Skeletal muscle cell (primary cell): ENCODE measurements at places on chromosomes 5 and 9.

DNA sequence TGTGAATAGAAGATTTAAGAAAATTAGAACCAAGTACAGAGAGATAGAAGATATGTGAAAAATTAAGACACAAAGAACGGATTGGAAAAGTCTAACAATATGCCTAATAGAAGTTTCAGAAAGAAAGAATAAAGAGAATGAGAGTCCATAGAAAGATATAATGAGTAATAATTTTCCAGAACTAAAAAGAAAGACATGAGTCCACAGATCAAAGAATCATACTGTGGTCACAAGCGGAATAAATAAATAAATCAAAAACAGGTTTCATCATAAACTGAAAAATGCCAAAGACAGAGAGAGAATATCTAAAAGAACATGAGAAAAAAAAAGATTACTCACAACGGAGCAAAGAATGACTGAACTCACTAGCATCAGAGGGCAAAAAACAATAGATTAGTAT, 32.9 kb downstream of the FEM1C start:
- no peak for DNase-seq

DNA sequence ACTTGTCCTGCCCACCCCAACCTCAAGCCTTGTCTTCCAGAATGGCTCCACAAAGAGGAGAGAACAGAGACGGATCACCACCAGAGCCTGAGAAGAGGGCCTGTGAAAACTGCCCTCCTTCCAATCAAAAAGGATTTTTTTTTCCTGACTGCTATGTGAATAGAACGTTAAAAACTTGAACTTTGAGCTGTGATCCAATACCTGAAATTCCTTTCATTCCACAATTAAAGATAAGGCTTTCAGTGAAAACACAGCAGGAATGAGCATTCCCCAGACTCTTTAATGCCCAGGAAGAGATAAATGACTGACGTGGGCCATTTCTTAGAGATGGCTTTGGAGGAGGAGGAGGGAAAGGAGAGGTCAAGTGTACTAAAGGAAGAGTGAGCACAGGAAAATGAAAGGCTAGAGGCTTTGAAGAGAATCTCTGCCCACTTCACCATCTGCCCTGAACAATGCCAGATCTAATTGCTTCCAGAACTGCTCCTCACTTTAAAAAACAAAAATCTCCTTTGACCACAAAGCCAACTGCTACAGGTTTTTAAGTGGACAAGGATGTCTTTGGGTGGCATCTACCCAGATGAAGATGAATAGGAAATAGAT, 177.9 kb upstream of the MAP3K1 start:
- no peak for DNase-seq

- DNase-seq: no peak
Measured at GRCh38 chr5:76660360-76660759, 37.2 kb upstream of the F2RL2 start.

- no peak for DNase-seq
Measured at GRCh38 chr5:137580030-137580429, 80.9 kb upstream of the SPOCK1 start.

DNA sequence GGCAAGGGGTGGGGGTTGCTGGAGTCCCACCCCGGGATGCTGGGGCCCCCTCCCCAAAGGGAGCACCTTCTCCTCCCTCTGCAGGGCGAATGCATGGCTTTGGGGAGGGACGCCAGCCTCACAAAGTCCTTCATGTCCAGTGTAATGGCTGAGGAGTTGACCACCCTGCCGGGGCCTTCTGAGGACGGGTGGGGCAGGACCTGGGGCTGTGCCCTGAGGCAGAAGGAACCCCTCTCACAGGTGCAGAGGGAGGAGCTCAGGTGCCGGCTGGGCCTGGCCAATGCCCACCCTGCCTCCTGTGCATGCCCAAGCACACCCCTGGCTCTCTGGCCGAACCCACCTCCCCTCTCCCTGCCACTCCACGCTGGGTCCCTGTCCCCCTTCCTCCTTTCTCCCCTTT, 64.3 kb upstream of the RNU6ATAC start:
- no peak for DNase-seq

GRCh38 chr9:6931913-6932312, 174.1 kb downstream of the KDM4C start:
- peak; percentile 69 for DNase-seq

GRCh38 chr5:82335806-82336205, 57.7 kb upstream of the RPS23 start:
- DNase-seq: no peak

DNA sequence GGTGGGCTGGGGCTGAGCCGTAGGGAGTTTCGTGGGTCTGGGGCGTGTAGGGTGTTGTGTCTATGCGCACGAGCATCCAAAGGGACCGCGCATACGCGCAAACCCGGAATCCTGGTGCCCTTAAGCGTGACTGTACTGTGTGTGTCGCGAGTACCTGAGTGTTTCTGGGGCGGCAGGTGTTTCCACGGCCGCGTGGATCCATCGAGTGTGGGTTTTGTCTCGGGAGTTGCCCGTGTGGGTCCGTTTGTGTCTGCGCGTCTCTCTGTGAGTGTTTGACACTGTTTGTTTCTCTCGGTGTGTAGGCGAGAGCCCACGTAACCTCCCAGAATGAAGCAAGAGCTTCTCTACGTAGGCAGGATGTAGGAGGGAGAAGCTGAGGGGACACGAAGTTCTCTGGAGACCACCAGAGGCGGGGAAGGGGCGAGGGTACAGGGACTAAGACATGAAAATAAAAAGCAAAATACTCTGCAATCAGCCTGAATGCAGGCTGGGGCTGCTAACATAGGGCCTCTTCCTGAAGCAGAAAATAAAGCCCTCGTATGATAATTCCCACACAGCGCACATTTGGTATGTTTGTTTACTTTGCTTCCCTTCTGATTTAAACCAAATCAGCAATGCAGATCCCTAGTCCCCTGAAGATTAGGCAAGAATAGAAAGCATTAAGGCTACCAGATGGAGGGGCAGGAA, 588 bp upstream of the BRINP1 start:
- DNase-seq: no peak

- DNase-seq: no peak
Measured at GRCh38 chr9:21443849-21444625, 3.8 kb downstream of the IFNA1 start.

- peak; percentile 89 for DNase-seq
Measured at GRCh38 chr5:148912714-148913398, 86.4 kb downstream of the ADRB2 start.

GRCh38 chr5:1330847-1331831, 13.8 kb downstream of the CLPTM1L start:
- DNase-seq: no peak

GRCh38 chr5:134119720-134120119, 5.2 kb downstream of the TCF7 start:
- no peak for DNase-seq

- no peak for DNase-seq
Measured at GRCh38 chr5:44225231-44226160, 163.7 kb downstream of the FGF10 start.

GRCh38 chr9:385818-386398, 171.2 kb downstream of the DOCK8 start:
- DNase-seq: no peak

DNA sequence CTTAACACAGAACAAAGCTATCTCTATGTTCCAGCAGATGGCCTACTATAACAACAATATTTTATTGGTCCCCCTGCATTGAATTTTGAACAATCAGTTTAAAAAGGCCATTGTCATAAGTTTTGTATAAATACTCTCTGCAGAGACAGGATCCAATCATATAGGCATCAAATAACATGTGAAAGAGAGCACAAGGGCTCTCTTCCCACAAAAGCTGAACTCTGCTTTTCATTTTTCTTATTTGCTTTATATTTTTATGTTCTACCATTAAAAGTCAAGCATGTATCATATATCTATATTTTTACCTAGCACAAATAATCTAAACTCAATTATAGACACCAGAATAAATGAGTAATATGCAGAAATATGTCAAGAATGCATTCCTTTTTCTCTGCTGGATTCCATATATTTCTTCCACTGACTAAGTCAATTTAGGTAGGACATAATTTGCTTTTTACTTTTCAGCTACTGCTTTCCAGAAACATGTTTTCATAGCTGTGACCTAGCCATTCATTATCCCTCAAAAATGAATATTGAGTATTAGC, 143.6 kb downstream of the CDH9 start:
- no peak for DNase-seq

- DNase-seq: peak; percentile 45
Measured at GRCh38 chr9:78614892-78615291, 318.0 kb downstream of the PSAT1 start.

GRCh38 chr5:172288465-172288864, 4.9 kb upstream of the UBTD2 start:
- DNase-seq: no peak

DNA sequence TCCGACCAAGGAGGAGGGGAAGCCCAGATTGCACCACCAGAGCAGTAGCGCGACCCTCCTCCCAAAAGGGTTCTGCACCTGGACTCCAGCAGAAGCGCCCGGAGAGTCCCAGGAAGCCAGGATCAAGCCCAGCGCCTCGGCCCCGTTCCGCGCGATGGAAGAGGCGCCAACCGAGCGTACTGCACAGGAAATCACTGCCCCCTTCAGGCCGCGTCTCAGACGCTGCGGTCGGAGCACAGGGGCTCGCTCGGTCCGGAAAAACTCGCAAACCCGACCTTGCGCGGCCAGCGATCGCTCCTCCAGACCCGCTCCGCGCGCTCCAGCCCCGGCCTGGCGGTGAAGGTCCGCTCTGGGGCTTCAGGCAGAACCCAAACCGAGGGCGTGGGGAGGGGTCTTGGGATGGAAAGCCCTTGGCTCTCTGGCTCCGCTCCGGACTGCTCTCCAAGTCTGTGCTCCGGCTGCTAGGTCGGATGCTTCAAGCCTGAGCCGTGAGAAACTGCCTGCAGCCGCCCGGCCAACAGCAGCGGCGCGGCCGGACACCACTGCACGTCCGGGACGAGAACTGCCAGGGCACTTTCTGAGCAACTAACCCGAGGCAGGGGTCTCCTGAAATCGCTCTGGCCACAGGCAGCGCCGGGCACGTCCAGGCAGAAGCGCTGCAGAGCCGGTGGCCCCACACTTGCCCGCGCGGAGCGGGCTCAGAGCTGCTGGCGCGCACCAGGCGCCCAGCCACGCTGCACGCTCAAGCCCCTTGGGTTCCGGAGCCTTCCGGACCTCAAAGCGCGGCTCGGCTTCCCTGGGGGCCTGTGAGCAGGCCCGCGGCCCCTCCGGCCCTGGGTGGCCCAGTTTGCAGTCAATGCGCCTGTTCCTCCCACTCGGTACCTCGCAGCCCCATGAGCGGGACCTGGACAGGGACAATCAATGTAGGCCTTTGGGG, 1.3 kb downstream of the GABBR2 start:
- peak; percentile 43 for DNase-seq

- no peak for DNase-seq
Measured at GRCh38 chr9:91477106-91477505, 53.5 kb upstream of the NFIL3 start.

GRCh38 chr5:172106511-172107356, 81.3 kb downstream of the STK10 start:
- no peak for DNase-seq

DNA sequence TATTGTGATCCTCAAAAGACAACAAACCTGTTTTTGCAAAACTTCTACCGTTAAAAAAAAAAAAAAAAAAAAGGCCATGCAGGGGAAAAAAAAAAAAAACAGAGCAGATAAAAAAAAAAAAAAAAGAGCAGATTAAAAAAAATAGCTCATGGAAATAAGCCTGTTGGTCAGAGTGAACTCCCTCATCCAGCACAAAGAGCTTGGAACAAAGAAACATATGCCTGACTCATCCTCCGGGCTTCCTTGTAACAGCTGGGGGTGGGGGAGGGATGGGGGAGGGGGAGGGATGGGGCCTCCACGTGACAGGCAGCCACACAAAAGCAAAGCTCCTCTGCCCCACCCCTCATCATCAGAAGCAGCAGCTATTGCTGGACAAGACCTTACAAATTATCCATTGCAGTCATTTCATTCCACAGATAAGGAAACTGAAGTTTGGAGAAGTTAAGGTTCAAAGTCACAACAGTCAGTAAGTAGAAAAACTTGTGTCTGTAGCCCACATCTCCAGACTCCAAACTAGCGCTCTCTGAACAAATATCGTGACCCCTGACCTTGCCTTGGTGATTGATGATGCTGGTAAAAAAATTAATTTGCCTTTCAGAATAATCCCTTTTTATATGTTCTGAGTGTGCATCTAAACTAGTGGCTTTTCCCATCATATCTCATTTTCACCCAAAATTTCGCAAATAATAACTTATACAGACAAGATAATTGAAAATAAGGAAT, 38.9 kb downstream of the SLC35D2 start:
- DNase-seq: peak; percentile 90

DNA sequence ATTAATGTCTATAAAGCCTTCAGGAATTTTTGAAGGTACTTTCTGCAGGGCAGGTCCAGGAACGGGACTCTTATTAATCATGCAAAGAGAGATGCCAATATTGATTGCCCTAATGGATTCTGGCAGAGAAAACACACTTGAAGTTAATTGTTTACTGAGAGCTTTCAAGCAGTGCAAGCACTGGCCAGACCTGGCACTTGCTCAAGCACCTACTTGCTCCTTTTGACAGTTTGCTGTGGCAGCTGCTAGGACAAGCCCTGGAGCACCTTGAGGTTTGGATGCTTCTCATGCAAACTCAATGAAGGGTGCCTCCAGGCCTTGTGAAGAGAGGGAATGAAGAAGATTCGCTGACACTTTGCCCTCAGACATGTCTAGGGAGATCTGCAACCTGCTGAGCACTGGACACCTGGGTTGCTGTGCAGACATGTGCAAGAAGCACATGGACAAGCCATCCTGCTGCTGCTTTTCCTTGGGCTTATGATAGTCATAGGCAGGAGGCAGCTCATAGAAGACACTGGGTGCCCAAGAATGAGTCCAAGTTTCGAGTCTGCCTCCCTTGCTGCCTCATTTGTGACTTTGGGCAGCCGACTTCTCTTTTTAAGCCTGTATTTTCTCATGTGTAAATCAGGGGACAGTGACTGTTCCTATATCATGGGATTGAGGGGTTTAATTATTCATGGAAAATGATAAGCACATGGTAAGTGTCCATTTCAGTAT, 88.8 kb upstream of the EQTN start:
- no peak for DNase-seq

DNA sequence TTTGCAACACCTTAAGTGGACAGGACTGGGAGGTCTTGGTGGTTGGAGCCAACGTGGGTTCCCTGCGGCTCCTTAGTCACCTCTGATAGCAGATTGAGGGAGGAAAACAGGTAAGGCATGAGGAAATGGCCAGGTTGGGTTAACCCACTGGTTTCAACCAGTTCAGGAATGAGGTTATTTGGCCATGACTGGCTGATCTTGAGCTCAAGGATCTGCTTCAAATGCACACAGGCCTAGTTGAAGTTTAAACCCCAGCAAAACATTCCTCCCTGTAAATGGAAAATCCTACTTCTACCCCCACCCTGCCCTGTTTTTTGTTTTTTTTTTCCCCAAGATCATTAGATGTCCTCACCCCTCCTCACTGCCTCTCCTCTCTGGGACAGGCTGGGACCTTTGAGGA, 3.2 kb upstream of the NUP214 start:
- no peak for DNase-seq

DNA sequence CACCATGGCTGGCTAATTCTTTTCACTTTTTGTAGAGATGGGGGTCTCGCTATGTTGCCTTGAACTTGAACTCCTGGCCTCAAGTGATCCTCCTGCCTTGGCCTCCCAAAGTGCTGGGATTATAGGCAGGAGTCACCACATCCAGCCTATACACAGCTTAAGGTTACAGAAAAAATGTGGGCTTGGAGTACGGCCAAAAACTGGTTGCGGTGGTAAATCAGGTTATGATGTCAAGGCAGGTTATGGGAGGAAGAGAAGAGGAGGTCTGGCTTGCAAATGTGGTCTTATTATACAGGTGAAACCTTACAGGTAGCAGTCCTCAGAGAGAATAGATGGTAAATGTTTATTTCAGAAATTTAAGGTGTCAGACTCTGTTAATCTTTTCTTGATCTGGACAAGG, 30.7 kb upstream of the SYK start:
- DNase-seq: no peak
